Activated effector memory CD4-positive, alpha-beta T cell treated with Interleukin-2 at 50 U/mL for 16 hours (primary cell): ENCODE measurements at places on chromosomes 3 and 15.
A peak's percentile ranks its signal among the peaks of the same experiment; 100 is the strongest.

DNA sequence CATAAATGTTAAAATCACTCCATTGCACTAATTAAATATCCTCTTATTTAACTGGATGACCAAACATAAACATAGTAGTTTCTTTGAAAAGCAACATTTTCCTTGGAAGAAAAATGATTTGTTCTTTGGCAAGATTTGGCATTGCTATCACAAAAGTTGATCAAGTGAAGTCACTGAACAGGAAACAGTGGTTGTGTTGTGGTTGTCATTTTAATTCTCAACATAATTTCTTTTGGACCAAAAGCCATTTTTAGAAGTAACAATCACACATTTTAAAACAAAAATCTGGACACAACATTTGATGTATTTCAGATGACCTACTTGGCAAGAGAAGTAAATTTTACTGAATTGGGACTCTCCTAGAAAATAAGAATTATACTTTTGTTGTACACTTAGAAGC is 872.3 kb downstream of the ROBO1 start:
- no peak for DNase-seq

GRCh38 chr15:58748852-58749531 is 515 bp downstream of the ADAM10 start:
- peak; percentile 26 for DNase-seq

DNA sequence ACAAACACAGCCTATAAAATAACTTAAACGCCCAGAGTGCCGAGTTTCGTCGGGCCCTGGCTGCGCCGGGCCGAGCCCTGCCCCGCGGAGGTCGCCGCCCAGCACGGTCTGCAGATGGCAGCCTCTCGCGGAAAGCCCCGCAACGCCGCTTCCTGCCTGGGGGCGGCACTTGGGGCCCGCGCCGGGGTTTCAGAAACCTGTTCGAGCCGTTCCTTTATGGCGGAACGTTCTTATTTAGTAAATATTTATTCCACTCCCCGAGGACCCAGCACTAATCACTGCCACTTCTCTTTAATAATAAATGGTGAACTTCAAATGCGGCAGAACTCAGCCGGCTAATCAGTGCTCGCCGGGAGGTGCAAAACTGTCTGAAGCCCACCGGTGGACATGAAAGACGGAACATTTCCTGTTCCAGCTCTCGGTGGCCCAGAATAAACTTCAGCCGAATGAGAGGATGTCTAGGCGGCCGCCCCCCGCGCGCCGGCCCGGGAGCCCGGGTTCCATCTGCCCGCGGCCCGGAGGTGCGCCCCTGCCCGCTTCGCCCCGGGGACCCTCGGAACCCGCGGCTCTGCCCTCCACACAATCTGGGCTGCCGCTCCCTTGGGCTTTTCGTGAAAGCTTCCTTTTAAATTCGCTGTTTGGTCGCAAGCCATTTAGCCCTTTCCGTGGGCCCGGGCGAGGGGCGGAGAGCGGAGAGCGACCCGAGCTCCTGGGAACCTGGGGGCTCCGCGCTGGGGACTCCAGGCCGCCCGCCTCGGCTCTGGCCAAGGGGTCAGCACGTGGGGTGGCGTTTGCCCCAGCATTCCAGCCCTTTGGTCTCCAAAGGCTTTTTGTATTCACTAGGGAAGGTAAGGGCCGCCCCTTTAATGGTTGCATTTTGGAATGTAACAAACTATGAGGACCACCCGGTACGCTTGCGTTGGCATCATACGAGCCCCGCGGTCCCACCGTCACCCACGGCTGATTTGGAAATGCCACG is 110.8 kb upstream of the ATP11B start:
- DNase-seq: peak; percentile 27

DNA sequence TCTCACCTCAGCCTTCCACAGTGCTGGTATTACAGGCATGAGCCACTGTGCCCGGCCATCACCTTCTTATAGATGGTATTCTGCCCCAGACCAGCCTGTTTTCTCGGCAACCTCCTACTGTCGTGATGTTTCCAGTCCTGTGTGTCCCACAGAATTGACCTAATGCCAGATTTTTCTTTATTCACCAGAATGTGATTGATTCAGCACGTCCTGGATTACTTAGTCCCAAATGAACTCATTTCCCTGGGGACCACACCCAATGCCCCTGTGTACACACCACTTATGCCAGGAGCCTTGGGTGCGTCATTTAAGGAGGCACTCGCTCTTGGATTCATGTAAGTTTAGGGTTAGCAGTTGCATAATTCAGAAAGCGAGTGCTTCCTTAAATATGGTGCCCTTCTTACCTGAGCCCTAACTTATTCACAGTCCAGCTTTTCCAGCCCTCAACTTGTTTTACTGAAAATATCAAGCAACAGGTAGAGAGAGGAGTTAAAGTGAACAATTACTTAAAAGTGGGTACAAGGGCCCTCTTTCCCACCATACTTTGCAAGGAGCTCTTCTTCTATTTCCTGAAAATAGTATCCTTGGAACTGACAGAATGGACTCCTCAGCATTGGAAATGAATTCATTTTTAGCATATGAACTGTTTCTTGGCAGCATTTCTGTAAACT is 64.6 kb upstream of the UBE2E1 start:
- DNase-seq: no peak

DNA sequence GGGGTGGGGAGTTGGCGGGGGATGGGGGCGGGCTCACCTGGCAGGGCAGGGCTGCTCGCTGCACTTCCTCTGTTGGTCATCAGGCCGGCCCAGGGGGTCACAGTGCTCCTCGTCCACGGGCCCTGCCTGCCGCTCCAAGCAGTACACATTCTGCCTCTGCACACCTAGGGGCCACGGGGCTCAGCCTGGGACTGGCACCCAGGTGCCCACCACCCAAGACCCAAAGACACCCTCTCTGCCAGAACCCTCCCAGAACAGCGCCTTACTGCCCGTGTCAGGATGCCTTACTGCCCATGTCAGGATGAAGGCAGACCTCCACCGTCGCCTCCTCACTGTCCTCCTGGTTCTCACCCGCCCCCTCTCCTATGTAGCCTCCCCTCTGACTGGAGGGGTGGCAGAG is 43.2 kb downstream of the ADAMTS7 start:
- no peak for DNase-seq

DNA sequence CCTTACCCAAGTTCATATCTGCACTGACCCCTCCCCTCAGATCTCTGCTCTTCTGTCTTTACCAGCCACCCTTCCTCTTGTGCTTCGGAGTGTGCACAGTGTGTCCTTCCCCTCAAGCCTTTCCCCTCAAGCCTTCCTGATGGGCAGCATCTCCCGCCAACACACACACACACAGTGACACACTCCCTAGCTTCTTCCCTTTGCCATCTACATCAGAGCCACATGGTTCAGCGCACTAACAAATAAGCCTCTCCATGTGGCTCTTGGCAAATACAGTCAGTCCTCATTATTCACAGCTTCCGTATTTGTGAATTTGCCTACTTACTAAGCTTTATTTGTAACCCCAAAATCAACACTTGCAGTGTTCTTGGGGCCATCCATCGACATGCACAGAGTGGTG is 37.5 kb downstream of the SH3BP5 start:
- no peak for DNase-seq

DNA sequence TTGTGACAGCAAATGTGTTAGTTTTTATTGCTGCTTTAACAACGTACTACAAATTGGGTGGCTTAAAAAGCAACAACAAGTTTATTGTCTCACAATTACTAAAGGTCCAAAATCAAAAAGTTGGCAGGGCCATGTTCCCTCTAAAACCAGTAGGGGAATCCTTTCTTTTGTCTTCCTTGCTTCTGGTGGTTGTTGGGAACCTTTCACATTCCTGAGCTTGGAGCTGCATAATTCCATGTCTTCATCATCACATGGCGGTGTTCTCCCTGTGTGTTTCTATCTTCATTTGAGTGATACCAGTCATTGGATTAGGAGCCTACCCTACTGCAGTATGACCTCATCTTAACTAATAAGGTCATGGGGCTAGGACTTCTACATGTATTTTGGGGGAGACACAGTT is 7.4 kb downstream of the SPRED1 start:
- no peak for DNase-seq

DNA sequence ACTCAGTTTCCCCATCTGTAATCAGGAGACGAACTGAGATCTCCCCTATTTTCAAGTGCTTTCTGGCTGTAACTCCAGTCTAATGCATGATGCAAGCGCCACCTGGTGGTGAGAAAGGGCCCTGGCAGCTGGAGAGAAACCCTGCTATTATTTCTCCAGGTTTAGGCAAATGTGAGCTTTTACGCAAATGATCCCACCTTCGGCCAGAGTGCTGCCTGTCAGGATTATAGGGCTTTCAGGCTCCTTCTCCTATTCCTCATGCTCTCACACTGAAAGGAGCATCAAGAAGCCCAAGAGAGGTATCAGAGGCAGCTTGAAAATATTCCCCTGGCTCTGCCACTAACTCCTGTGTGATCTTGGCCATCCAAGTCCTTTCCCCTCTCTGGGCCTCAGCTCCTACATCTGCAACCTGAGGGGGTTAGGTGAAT is 93.9 kb upstream of the RASGRF1 start:
- peak; percentile 33 for DNase-seq

DNA sequence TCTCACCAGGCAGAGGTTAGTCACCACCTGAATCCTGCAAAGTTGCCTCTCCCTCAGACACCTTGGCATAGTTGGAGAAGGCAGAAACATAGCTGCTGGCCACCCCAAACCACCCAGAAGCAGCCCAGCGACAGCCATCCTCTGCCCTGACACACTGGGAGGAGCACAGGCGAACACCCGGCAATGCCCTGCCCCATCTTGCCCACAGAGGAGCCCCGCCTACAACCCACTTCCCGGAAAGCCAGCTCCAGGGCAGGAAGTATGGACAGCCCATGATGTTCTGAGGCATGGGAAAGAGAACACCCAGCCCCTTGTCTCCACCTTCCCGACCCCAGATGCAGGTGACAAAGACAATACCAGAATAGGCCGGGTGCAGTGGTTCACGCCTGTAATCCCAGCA is 12.6 kb upstream of the SHISA5 start:
- peak; percentile 27 for DNase-seq

DNA sequence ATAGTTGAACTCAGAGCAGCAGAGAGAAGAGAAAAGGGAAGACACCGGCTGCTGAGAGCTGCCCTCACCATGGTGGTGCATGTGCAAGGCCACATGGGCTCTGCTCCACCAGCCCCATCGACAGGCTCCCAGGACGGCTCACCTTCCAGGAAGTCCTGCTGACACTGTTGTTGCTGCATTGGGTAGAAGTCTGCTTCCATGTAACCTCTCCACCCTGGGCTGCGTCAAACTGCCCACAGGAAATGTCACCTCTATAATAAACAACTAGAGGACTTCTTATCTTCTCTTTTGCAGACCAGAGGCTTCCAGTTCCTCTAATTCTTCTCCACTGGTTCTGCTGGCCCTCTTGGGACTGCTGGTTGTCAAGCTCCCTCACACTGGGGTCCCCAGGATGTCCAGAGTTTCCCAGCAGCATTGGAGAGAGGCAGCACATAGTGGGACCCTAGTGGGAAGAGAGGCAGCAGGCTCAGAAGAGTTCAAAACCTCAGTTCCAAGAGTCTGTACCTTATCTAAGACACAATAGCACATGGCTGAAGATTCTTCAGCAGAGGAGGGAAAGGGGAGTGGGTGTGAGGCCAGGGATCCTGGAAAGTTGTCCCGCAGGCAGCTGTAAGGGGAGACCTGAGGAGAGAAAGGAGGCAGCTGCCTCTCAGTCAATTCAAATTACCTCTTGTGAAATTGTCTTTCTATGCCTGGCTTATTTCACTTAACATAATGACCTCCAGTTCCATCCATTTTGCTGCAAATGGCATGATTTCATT is 5.8 kb upstream of the CCR3 start:
- DNase-seq: no peak

DNA sequence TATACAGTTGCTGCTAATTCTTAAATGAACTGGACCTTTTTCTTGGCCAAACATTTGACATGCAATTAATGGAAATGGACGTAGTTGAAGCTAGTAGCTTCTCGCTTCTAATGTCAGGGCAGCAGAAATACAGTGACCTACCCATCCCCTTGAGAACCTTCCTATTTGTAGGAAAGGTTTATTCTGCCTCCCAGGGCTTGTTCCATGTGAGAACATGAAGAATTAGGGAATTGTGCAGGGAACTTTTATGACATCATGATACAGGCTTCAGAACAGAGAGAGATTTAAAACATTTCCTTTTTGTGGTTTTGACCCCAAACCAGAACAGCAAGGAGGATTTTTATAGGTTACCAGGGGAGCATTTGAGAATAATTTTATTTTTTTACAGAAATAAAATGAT is 406.6 kb upstream of the PPP2R3A start:
- DNase-seq: no peak

GRCh38 chr15:87736401-87736800 is 520.1 kb downstream of the NTRK3 start:
- no peak for DNase-seq

DNA sequence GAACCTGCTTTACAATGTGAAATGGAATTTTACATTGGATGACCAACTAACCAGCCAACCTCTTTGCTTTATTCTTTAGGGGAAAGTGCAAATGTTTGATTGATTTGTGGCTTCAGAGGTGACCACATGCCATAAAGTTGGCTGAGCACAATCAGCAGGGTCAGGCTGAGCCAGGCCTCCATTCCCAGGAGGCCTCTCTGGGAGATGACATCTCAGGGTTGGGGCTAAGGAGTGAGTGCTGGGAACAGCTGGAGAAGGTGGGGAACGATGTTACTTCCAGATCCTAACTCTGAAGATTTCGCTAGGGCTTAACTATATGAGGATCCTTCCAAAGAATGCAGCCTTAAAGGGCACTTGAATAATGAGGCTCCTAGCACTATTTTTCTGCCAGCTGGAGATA is 131.7 kb downstream of the ATP10A start:
- no peak for DNase-seq
